ENCODE measurements at places on chromosomes 1 and 21.
A peak's percentile ranks its signal among the peaks of the same experiment; 100 is the strongest.

GRCh38 chr1:183388735-183389134, 29.4 kb downstream of the NMNAT2 start:
- no peak for DNase-seq

GRCh38 chr1:175830500-175830899, 87.1 kb upstream of the TNR start:
- no peak for DNase-seq

GRCh38 chr1:39144924-39145323, 59.6 kb upstream of the MACF1 start:
- no peak for DNase-seq

DNA sequence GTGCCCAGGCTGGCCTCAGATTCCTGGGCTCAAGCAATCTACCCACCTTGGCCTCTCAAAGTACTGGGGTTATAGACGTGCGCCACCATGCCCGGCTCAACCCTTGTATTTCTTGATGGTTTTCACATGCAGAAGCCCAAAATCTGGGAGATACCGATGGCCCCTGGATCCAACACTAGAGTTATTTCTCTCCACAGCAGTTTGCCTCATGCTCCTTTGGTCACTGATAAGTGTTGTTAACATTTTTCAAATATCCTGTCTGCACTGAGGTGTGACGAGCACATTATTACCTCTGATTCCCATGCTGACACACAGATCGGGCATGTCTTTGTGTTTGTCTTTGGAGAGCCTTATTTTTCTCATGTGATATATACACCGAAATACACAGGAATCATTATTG, 107.0 kb downstream of the KIF26B start:
- DNase-seq = no peak

GRCh38 chr1:171858696-171859095, 17.4 kb downstream of the DNM3 start:
- no peak for DNase-seq

GRCh38 chr1:201184307-201185122, 6.1 kb upstream of the IGFN1 start:
- peak; percentile 54 for DNase-seq

GRCh38 chr1:87678266-87678665, 349.6 kb downstream of the LMO4 start:
- no peak for DNase-seq

DNA sequence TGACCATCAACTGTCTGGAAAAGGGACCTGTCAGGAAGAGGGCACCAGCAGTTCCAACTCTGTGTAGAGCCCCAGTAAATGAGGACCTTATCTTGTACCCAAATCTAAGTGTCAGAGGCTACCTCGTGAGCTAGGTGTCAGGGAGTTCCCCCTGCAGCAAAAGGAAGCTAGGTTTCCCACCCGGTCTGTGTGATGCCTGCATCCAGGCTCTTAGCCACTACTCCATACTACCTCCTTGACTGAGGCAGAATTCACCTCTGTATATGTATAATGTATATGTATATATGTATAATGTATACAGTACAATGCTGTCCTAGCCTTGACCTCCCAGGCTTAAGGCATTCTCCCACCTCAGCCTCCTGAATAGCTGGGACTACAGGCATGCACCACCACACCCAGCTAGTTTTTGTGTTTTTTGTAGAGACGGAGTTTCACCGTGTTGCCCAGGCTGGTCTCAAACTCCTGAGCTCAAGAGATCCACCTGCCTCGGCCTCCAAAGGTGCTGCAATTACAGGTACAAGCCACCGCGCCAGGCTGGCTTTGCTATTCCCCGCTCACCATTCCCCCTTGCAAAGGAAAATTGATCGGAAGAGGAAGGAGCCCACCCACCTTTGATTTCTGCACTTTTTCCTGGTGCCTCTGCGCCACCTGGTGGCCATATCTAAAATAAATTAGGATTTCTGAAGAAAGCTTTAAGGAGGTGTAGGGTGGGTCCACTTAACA, 15.7 kb upstream of the LUZP1 start:
- DNase-seq = no peak

DNA sequence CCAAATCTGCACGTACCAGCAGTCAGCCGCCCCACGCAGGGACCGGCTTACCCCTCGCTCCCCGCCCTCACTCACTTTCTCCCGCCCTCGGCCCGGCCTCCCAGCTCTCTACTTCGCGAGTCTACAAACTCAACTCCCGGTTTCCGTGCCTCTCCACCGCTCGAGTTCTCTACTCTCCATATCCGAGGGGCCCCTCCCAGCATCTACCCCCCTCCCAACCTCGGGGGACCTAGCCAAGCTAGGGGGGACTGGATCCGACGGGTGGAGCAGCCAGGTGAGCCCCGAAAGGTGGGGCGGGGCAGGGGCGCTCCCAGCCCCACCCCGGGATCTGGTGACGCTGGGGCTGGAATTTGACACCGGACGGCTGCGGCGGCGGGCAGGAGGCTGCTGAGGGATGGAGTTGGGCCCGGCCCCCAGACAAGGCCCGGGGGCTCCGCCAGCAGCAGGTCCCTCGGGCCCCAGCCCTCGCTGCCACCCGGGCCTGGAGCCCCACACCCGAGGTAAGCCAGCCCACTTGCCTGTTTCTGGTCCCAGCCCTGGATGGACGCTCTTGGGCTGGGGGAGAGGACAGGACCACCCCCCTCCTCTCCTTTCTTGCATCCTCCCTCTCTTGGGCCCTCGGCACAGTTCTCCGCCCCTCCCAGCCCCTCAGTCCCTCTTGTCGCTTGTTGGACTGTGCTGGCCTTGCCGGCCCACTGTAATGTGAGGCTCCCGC, at the start of gene ARTN:
TSS of gene ARTN (plus strand) at position 416 of the 715 bp plus-strand sequence. CDS start 1,856 bp downstream, outside the sequence.
- no peak for DNase-seq

Measured in BJ (cell line).